ENCODE measurements at places on chromosomes 4 and X.
A peak's percentile ranks its signal among the peaks of the same experiment; 100 is the strongest.

- DNase-seq: no peak
Measured at GRCh38 chr4:8842614-8843013, 29.0 kb downstream of the HMX1 start.

DNA sequence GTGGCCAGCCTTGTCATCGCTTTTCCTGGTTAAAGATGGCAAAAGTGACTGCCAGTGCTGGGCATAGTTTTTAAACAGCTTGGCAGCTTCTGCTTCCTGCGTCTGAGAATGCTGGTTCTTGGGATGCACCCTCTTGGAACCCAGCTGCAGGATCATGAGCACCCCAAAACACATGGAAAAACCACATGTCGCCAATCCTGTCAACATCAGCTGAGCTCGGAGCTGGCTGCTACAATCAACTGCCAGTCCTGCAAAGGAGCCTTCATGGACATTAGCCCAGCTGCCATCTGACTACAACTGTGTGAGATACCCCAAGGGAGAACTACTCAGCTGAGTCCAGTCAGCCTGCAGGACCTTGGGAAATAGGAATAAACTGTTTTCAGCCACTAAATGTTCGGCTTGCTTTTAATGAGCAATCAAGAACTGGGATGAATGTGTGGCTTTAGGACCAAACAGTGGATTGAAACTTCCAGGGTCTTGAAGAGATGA lies 31.0 kb downstream of the OSTC start:
- no peak for DNase-seq

DNA sequence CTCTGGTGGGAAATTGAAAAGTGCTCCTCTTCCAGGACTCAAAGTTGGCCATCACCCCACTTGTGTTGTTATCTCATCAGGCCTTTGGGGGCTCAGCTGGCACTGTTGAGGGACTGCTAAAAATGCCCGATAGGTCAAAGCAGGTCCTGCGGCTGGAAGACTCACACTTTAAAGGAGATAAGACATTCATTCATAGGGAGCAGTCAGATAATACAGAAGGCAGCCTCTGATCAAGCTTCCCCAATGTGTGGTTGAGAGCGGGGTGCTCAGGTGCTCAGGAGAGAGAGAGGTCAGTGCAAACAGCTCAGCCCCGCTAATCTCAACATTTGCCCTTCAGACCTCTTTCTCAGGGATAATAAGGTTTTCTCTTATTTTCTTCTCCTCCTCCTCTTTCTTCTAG lies 70.3 kb downstream of the TMEM154 start:
- no peak for DNase-seq

DNA sequence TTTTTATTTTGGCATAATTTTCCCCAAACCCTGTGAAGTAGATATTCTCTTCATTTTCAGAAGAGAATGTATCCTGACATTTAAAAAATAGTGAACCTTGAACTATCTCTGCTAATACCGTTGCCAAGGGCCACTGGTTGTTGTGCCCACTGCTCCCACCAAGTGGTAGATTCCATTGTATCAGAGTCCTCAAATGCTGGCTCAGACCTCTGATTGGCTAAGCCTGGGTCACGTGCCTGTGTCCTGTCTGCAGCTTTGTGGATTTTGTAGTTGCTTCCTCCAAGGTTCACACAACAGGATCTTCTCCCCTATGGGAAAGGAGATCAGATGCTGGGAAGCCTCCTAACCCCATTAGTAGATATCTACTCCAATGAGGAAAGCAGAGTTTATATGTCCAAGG lies 104.8 kb upstream of the CASK start:
- no peak for DNase-seq

DNA sequence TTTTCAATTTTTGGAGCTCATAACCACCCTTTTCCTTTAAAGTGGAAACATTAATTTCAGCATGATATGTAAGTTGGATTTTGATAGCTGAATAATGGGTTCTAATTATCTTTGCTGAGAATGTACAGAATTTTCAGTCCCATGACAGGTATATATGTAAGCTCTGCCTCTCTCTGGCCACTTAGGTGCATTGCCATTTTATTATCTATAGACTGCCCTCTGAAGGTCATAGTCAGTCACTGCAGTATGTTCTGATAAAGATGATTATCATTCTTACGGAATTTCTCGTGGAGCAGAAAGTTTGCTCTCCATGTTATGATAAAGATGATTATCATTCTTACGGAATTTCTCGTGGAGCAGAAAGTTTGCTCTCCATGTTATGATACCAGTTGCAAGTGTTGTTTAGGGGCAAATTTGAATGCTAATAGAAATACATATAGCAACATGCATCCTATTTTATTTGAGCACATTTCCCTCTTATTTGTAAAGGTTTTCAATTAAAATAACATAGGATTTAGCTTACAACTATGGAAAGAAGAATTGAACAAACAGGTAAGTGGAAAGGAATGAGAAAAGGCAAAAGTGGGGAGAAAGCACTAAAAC lies 10.4 kb downstream of the AFP start:
- peak; percentile 49 for DNase-seq

DNA sequence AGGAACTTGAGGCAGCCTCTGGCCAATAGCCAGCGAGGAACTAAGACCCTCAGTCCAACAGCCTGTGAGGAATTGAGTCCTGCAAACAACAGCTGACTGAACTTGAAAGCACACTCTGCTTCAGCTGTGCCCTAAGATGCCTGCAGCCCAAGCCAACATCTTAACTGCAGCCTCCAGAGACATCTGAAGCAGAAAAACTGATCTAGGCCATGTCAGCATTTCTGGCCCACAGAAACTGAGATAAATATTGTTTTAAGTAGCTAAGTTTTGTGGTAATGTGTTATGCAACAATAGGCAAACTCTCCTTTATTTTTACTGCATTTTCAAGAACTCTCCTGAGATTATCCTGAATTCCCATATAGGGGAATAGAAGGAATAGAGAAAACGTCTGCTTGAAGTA lies 24.4 kb upstream of the PIGA start:
- DNase-seq: no peak

GRCh38 chr4:38045289-38045988 lies 85.2 kb downstream of the PTTG2 start:
- no peak for DNase-seq

- no peak for DNase-seq
Measured at GRCh38 chr4:67727124-67727850, 26.3 kb upstream of the UBA6 start.

Measured in SHP77 treated with DMSO at 0.1 percent for 48 hours (cell line).